ENCODE measurements at places on chromosomes 1 and 21. TPM values are rescaled to one million over a fixed set of nuclear protein-coding genes. Genes with fewer than 3 reads are reported as not detected.

Gene ADCY10
- 1.6 TPM for total RNA-seq

DNA sequence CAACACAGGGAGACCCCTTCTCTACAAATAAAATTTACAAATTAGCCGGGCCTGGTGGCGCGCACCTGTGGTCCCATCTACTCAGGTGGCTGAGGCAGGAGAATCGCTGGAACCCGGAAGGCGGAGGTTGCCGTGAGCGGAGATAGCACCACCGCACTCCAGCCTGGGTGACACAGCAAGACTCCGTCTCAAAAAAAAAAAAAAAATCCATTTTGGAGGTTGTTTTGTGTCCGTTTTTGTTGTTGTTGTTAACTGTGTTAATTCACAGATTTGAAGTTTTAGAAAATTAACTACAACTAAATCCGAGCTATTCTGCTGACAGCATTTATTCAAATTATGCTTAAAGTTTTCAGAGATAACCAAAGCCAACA, 618 bp downstream of the CLCC1 start:
- DNase-seq, result peak; percentile 59

Gene KCNJ9
- total RNA-seq, result 0.11 TPM

Gene CRP
- 1.9 TPM for total RNA-seq

GRCh38 chr1:243850452-243851256, 611 bp upstream of the AKT3 start:
- peak; percentile 62 for DNase-seq

GRCh38 chr1:70633004-70633403, 221.9 kb downstream of the CTH start:
- DNase-seq, result no peak

GRCh38 chr1:233082778-233083550, 132.6 kb downstream of the NTPCR start:
- DNase-seq, result no peak

GRCh38 chr21:26842974-26843932, 2.0 kb downstream of the ADAMTS1 start:
- peak; percentile 91 for DNase-seq

DNA sequence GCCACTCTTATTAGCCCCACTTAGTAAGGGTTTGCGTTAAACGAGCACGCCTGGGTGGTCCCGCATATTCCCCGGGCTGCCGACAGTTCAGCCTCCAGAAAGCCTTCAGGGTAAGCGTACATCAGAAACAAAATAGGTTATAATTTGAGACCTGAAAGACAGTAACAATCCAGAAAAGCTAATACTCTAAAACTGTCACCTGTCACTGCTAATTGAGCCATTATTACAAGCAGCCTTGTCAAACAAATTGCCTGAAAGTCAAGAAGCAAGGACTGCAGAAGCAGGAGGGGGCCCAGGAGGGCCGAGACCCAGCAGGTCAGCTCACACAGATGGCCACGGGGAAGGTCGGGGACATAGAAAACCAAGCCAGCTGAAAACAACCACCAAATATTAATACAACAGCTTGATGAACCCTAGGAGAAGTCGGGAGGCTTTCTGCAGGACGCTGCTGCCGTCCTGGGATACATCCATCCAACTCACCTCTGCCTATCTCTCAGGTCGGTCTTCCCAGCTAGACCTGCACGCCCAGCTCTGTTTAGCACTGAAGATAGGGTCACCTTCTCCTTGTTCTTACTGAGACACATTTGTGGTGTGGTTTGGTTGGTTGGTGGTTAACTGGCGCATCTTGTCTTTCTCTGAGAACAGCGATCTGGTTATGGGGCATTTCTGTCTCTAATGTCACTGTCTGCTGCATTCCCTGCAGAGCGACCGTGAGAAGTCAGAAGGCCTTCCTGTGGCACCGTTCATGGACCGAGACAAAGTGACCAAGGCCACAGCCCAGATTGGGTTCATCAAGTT, 110.8 kb downstream of the WDR4 start:
- no peak for DNase-seq

DNA sequence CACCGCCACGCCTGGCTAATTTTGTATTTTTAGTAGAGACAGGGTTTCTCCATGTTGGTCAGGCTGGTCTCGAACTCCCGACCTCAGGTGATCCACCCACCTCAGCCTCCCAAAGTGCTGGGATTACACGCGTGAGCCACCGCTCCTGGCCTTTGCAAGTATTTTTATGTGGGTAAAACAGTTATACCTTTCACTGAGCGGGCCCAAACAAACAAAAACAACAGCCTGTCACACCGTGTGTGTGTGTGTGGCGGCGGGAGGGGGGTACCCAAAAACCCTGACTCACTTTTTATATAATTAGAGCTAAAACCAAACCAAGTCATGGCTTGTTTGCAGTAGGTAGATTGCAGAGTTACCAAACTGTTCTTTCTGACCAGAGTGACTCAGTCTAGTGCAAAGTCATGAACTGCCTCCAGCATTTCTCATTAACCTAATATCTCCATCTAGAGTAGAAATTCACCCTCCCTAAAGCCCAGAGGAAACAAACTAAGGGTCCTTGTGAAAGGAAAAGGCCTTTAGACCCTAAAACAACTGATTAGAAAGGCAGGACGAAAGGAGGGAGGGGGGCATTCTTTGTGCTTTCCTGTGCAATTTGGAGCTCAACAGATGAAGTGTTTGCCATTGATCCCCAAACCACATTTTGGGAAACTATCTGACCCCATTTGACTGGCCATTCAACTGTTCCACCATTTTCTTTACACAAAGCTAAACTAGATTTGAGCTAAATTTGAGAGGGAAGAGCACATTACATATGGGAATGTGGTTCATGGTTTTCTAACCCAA, 181.0 kb downstream of the DHRS3 start:
- no peak for DNase-seq

DNA sequence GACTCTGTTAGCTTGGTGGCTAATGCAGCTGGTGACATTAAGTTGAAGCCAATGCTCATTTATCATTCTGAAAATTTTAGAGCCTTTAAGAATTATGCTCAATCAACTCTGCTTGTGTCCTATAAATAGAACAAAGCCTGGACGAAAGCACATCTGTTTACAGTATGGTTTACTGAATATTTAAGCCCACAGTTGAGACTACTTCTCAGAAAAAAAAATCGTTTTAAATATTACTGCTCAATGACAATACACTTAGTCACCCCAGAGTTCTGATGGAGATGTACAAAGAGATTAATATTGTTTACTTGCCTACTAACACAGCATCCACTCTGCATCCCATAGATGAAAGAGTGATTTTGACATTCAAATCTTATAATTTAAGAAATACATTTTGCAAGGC, 79.6 kb downstream of the NEGR1 start:
- DNase-seq, result no peak

Gene CNIH3
- 0.69 TPM for total RNA-seq

GRCh38 chr21:33670076-33670978, 28.0 kb downstream of the ITSN1 start:
- DNase-seq, result no peak
